ENCODE measurements at places on chromosomes 3 and 15.

GRCh38 chr15:88949734-88950400 lies 36.7 kb upstream of the MFGE8 start:
- no peak for DNase-seq

GRCh38 chr3:56969851-56970250 lies 90.6 kb upstream of the SPATA12 start:
- no peak for DNase-seq

DNA sequence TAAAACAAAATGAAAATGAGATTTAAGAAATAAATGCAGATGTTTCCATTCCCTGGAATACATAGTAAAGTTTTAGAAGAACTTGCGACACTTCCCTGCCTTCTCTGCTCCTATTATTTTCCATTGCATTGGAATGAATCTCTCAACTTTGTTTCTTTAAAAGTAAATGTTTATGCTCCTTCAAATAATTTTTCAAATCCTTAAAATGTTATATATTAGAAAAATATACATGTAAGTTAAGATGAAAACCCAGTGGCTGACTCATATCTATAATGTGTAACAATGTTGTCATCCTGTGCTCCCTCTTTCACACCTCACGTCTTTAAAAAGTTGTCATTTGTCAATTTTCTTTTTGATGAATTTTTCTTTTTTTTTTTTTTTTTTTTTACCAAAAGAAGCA lies 3.6 kb downstream of the RBMS3 start:
- DNase-seq = no peak

DNA sequence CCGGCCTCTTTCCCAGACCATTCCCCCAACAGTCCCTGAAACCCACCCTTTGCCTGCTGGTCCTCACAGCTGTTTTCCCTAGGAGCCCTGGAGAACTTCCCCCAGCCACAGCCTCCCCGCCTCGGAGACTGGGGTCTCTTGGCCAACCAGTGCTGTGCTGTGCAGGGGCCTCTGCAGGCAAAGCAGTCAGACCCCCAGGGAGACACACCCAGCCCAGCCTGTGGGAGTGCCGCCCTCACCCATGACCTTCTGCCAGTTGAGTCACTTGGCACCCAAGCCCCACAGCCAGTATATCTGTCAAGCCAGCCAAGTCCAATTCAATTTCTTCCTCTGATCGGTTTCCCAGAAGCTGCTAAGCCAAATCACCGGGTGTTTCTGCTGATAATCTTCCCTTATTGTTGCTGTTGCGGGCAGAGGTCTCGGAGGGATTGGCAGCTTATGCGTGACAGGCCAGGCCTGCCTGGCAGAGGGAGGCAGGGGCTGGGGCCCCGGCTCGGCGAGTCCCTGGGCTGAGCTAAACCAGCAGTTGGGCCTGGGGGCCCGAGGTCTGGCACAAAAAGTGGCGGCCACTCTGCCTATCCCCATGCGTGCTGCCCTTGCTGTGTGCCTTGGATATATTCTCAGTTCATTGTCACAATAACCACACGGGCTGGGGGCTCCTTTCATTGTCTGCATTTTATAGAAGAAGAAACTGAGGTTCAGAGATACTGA lies 65.6 kb upstream of the SLC6A1 start:
- DNase-seq = no peak
